Pancreas (tissue), 10 donors: ENCODE measurements at places on chromosomes 6 and 20. TPM values are rescaled to one million over a fixed set of nuclear protein-coding genes. Genes with fewer than 3 reads are reported as not detected.

Gene GHRH
- not detected for total RNA-seq

DNA sequence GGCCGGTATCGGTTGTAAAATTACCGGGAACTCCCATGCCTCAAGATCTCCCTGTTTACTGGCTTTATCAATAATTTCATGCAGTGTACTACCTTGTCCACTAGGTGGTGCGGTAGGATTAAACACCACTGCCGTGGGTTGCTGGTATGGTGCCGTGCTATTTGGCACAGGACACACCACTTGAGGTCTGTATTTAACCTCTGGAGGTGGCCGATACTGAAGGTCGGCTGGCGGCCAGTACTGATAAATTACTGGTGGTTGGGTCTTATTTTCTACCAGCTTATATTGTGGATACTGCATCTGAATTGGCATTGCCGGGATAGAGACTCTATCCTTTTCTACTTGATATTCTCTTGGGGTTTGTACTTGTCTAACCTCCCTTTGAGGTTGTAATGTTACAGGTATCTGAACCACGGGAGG, 14.3 kb upstream of the PTCRA start:
- peak overlapping the region; percentile 87 for H3K27ac ChIP-seq
- peak; percentile 92 for DNase-seq
- peaks cover 9% of the 10 kb centered on the region for H3K4me1 ChIP-seq
- H3K4me3 ChIP-seq, result peak overlapping the region; percentile 27
- H3K36me3 ChIP-seq, result no peaks in the 10 kb centered on the region

Gene LAMA4
- 12.2 TPM for total RNA-seq

Gene CPNE5
- total RNA-seq, result 0.28 TPM

GRCh38 chr6:38445925-38446324, 193.8 kb downstream of the BTBD9 start:
- H3K36me3 ChIP-seq, result no peaks in the 10 kb centered on the region
- H3K4me3 ChIP-seq, result no peak overlapping the region
- no peak overlapping the region for H3K27ac ChIP-seq

Gene ARFGEF3
- 16.6 TPM for total RNA-seq

DNA sequence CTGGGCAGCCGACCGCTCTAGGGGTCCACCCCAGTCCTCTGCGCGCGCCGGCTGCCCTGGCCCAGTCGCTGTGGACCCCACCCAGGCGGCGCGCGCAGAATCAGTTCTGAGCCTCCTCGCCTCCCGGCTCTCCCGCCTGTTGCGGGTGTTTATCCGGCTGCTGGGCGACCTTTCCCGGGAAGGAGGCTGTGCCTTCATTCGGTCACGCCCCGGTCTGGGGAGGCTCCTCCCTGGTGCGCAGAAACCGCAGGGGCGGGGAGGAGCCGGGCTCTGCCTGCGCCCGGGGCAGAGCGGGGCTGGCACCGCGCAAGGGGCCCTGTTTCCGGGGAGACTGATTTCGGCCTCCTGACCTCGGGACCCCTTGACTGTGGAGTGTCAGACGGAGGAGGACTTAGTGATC, 80.8 kb upstream of the EYS start:
- DNase-seq, result no peak
- no peaks in the 10 kb centered on the region for H3K27me3 ChIP-seq
- no peaks in the 10 kb centered on the region for H3K4me1 ChIP-seq
- no peak overlapping the region for H3K27ac ChIP-seq

Gene PRPH2
- total RNA-seq, result 1.6 TPM

Gene EDN3
- total RNA-seq, result 4.6 TPM

DNA sequence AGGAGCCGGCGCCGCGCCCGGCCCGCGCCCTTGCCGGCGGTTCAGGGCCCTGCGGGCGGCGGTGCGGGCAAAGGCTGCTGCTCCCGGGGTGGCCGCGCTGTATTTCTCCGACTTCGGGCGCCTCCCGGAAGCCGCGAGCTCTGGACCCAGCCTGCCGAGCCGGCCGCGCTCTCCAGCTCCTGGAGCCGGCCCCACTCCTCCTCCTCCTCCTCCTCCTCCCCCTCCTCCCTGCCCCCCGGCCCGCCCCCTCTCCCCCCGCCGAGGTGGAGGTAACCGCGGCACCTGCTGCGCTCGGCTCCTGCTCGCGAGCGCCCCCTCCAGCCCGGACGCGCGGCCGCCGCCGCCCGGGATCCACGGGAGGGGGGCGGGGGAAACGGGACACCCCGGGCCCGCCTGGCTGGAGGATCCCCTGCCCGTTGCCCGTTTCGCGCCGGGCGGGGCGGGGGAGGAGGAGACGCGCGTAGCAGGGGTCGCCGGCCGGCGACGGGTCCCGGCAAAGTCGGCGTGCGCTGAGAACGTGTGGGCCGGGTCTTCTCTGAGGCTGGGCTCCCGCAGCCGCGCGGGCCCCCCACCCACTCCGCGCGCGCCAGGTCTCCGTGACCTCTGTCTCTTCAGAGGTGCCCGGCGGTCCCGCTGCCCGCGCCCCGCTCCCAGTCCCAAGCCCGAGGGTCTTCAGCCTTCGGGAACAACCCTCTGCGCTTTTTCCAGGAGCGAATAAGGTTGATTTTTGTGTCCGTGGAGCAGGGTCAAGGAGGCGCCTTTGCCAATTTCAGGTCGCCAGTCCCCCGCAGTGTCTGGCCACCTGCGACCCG, at the start of gene SLC22A23:
Gene SLC22A23 (minus strand): TSS at position 153 of the 812 bp plus-strand sequence. CDS start 491 bp downstream, outside the sequence.
- no peak within 1 kb of the TSS for H3K27ac ChIP-seq
- no peaks in the 10 kb centered on the region for H3K27me3 ChIP-seq
- DNase-seq, result peak; percentile 91
- no peaks in the 10 kb centered on the region for H3K36me3 ChIP-seq

Gene MLN
- total RNA-seq, result not detected

DNA sequence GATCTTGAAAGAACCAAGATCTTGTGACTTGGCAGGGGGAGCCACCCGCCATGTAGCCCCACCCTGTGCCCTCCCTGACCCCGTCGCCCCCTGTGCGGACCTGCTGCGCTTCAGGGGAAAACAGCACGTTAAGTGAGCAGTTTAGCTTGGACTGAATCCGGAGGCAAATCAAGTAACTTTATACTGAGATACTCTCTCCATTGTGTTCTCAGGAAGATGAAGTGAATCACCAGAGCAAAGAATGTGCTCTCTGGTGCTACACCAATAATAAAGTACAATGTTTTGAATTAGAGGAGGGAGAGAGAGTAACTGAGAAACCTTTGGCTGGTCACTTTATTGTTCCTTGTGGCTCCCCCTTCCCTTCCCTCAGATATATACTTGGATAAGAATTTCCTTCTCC, 83.4 kb downstream of the TXNDC5 start:
- no peaks in the 10 kb centered on the region for H3K27me3 ChIP-seq
- no peaks in the 10 kb centered on the region for H3K36me3 ChIP-seq
- DNase-seq, result no peak
- H3K4me3 ChIP-seq, result no peak overlapping the region
- no peaks in the 10 kb centered on the region for H3K4me1 ChIP-seq
- no peak overlapping the region for H3K27ac ChIP-seq

DNA sequence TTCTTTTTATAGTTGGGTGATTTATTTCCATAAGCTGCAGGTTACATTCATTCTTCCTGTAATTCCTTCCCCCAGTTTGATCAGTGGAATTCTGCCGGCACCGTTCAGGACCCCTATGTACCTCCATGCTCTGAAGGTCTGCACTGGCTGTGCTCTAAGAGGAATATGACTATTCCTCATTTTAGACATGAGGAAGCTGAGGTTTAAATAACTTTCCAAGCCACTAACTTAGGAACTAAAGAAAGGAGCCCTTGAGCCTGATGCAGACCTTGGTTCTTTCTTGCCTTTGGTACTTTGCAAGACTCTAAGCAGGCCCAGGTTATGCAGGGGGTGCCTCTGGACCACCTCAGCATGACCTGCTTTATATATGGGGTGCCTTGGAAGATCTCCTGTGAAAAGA, 318.5 kb downstream of the QKI start:
- no peak overlapping the region for H3K4me3 ChIP-seq
- no peaks in the 10 kb centered on the region for H3K4me1 ChIP-seq
- no peak for DNase-seq
- H3K27ac ChIP-seq, result no peak overlapping the region

Gene TENT5A
- total RNA-seq, result 4.3 TPM

GRCh38 chr6:42038811-42039408, 11.4 kb upstream of the TAF8 start:
- H3K4me3 ChIP-seq, result no peak overlapping the region
- H3K4me1 ChIP-seq, result peaks cover 1% of the 10 kb centered on the region
- H3K27ac ChIP-seq, result no peak overlapping the region
- H3K36me3 ChIP-seq, result no peaks in the 10 kb centered on the region
- no peaks in the 10 kb centered on the region for H3K27me3 ChIP-seq
- DNase-seq, result no peak

Gene KCNK16
- total RNA-seq, result 4.4 TPM

Gene CCM2L
- 0.49 TPM for total RNA-seq

DNA sequence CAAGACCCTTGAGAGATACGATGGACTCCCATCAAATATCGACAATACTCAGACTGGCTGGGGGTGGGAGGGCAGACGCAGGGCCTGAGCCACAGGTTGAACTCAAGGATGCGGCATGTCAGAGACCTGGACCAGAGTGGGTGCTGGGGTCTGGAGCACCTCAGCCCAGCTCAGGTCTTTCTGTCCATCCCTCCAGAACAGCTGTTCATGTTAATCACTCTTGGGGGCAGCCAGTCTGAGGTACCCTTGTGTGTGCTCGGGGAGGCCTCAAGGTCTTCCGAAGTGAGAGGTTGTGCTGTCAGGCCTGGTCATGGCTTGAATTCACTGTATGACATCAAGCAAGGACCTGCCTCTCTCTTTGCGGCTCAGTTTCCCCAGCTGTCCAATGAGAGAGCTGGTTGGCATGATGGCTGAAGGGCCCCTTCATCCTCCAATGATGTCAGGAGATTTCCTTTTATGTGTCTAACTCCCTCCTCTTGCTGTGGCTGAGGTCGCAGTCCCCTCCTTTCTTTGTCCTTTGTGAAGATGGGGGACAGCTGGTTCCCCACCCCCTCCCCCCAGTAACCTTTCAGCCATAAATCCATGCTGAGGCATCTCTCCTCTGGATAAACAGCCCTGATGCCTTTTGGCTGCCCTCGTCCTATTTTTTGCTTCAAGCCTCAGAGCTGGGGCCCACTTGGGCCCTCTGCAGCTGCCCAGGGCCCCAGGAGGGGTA, 15.3 kb downstream of the MYH7B start:
- H3K27ac ChIP-seq, result no peak overlapping the region
- no peaks in the 10 kb centered on the region for H3K27me3 ChIP-seq
- H3K36me3 ChIP-seq, result no peaks in the 10 kb centered on the region
- DNase-seq, result no peak
- no peaks in the 10 kb centered on the region for H3K4me1 ChIP-seq
- H3K4me3 ChIP-seq, result no peak overlapping the region

- no peak for DNase-seq
- no peaks in the 10 kb centered on the region for H3K36me3 ChIP-seq
- H3K27me3 ChIP-seq, result no peaks in the 10 kb centered on the region
- H3K4me1 ChIP-seq, result no peaks in the 10 kb centered on the region
- no peak overlapping the region for H3K27ac ChIP-seq
Observed at GRCh38 chr6:42229506-42230119, 12.0 kb upstream of the MRPS10 start.
